ENCODE measurements at places on chromosomes 16 and 17.
A peak's percentile ranks its signal among the peaks of the same experiment; 100 is the strongest.

DNA sequence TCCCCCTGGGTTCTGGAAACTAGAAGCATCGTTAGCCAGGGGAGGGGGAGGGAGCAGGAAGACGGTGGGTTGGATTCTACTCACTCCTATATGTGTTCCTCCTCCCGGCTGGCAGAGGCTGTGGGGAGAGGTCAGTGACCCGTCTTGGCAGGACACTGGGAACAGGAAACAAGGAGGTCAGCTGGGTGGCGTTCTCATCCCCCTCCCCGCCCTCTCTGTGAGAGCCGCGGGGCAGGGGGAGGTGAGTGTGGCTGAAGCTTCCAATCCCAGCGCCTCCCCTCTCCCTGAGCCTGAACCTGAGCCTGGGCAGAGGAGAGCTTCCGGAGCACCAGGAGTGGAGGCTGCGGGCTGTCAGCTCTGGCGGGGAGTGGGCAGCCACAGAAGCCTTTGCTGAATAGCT is 12.5 kb downstream of the GPRC5C start:
- no peak for DNase-seq

GRCh38 chr17:81228834-81229665 is 6.3 kb upstream of the CEP131 start:
- no peak for DNase-seq

DNA sequence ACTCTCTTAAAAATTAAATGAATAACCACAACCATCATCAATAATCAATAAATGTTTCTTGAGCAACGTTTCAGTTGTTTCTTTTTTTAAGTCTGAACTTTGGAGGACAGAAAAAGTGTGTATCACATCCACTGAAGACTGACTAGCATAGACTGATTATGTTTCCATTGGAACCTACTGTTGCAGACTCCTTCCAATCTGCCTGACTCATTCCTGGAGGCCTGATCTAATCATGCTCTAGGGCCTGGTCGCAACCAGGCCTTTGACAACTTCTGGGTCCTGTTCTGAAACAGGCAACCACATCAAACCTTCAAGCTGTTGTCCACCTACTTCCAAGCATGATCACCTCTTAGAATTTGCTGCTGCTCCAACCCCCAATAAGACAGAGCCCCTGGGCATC is 109.2 kb upstream of the NUDT7 start:
- DNase-seq = no peak

DNA sequence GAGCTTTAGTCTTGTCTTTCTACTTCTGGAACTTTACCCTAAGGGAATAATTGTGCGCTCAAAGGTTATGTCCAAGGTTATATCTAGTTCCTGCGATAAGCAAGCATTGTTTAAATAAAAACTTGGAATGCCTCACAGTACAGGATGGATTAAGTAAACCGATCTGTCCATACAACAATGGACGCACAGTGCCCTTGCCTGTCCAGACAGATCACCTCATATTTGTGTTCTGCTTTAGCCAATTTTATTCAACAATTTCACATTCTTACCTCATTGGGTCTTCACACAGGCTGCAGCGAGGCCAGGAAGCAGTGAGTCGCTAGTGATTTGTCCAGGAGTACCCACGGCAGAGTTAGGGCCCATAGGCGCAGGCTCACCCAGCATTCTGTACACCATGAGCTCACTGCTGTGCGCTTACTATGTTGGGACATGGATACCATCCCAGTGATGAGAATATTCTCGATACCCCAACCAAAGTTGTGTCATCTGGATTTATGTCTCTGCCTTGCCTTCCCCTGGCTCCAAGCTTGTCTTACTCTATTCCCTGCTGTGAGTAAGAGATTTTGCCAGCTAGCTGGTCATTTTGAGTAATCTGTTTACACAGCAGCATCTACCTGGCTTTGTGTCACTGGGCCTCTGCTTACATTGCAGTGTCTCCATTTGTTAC is 39.8 kb downstream of the USP43 start:
- no peak for DNase-seq

- DNase-seq = no peak
Measured at GRCh38 chr16:10846213-10846998, 27.8 kb upstream of the TVP23A start.

DNA sequence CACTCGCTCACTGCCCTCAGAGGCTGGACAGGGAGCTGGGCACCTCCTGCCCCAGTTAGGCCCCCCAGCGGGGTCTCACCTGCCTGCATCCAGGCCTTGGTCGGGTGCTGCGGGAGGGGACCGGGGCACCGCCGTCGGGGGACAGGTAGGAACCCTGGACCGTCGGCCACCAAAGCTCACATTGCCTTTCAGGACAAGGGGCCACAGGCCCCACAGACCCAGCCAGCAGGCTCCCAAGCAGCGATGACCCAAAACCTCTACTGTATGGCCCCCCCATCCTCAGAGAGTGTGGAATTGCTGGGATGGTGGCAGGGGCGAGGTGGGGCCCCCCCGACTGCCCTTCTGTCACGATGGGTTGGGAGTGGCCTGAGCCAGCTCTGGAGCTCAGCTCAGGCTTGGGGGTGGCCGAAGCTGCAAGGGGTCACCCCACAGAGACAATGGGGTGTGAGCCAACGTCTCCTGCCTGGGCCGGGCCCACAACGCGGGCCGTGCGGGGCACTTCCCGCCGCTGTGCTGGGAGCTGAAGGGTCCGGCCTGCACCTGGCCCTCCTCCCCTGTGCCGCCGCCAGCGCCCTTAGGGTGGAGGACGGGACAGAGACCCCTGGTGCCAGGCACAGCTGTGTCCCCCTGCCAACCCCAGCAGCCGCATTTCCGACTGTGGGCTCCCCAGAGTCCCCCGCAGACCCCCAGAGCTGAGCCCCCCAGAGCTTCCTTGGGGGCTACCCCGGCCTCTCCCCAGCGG is 498 bp downstream of the IGFALS start:
- DNase-seq = no peak

DNA sequence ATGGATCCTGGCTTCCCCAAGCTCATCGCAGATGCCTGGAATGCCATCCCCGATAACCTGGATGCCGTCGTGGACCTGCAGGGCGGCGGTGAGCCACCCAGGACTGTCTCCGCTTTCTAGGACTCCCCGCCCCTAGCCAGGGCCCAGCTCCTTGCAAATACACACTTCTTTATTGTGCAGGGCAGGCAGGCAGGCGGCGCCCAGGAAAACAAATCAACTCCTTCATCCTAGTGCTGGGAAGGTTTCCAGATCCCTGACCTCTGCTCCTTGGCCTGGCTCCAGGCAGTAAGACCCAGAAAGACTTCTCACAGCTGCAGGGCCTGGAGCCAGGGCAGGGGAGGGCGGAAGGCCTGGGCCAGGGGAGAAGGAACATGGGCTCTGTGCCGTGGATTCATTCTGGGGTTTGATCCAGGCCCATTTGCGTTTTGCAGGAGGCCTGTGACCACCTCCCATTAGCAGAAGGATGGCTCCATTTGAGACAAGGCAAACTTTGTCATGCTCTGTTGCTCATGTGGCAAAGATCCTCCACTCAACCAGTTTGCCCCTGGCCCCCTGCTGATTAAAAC is 6.0 kb upstream of the LPCAT2 start:
- no peak for DNase-seq

DNA sequence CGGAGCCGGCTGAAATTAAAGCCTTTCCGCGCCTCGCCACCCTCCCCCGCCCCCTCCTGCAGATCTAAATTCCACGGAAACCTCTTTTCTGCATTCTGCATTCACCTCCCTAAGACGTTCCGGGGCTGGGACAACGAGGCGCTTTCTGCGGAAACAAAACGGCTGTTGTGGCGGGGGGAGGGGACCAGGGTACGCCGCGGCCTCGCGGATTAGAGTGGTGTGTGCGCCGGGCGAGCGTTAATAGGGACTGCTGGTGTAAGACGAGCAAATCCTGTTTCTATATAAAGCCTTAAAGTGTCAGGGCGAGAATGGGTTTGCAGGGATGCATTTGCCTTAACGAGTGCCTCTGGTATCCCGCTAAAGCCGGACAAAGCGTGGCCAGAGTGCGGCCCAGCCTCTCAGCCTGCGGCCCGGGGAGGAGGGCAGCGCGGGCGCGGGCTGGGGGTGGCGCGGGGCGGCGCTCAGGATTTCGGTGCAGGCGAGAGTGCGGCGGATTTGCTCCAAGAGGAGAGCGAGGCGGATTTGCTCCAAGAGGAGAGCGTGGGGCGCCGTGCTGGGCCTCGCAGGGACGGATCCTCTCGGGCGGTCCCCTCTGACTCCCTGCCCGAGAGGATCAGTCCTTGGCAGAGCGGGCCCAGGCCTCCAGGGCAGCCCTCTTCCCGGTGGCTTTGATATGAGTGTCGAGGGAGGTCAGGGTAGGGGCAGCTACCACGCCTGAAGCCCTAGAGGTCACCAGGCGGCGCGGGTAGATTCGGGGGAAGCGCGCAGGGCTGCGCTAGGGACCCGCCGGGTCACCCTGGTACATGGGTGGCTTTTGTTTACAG is 5.1 kb downstream of the BAHCC1 start:
- no peak for DNase-seq

- no peak for DNase-seq
Measured at GRCh38 chr17:74725111-74725510, 11.9 kb upstream of the RAB37 start.

DNA sequence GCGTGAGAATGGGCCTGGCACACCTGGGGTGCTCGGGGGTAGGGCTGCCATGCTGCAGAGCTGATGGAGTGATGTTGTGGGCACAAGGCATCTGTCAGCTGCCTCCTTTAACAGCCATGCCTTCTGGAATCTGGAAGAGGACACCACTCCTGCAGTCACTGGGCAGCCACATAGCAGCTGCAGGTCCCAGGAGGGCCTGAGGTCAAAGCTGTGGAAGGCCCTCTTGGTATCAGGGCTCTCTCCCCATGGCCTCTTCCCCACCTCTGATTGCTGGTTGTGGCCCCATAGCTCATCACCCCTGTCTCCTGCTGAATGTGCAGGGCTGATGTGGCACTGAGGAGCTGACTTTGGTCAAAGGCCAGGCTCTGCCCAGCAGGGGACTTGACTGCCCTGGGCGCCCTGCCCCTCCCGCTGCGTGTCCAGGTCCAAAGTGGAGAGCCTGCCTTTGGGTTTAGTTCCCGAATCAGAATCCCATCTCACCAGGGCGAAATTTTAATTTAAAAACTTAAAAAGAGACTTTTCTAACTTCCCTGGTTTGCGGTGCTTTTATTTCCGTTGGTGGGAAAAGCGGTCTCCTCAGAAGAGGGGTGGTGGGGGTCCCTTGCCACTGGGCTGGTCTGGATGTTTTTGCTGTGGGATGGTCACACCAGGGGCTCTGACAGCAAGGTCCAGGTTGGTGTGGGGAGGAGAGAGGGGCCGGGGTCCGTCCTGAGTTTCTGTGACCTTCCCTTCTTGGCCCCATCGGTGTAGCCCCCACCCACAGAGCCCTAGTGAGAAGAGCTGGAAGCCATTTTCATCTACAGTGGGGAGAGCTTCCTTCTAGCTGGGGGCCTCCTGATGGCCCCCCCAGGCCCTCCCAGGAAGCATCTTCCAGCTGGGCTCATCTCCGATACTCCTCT is 5.9 kb downstream of the UBALD2 start:
- DNase-seq = no peak

- no peak for DNase-seq
Measured at GRCh38 chr17:32208436-32208835, 57.2 kb upstream of the RHBDL3 start.

DNA sequence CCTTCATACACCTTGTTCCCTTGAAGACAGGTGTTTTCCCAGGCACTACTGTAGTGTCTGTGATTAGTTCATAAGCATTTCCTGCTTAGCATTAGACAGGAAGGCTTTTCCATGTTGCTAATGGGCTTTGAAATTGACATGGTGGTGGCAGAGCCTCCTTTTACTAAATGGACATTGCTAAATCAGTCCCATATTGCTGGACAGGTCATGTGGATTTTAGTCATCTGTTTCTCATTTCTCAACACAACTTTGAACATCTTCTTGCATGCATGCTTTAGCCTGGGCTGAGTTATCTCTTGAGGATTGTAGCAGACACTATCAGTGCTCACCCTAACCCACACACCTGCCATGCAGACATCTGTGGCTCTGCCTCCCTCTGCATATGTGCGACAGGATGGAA is 13.7 kb upstream of the BCO1 start:
- DNase-seq = no peak

- no peak for DNase-seq
Measured at GRCh38 chr17:58755269-58755576, 431 bp upstream of the PPM1E start.

GRCh38 chr16:4522051-4522581 is 16.5 kb downstream of the CDIP1 start:
- DNase-seq = no peak

GRCh38 chr17:30379903-30380381 is 1.2 kb downstream of the CPD start:
- DNase-seq = no peak

- DNase-seq = no peak
Measured at GRCh38 chr17:79832218-79833109, 6.8 kb downstream of the CBX4 start.

DNA sequence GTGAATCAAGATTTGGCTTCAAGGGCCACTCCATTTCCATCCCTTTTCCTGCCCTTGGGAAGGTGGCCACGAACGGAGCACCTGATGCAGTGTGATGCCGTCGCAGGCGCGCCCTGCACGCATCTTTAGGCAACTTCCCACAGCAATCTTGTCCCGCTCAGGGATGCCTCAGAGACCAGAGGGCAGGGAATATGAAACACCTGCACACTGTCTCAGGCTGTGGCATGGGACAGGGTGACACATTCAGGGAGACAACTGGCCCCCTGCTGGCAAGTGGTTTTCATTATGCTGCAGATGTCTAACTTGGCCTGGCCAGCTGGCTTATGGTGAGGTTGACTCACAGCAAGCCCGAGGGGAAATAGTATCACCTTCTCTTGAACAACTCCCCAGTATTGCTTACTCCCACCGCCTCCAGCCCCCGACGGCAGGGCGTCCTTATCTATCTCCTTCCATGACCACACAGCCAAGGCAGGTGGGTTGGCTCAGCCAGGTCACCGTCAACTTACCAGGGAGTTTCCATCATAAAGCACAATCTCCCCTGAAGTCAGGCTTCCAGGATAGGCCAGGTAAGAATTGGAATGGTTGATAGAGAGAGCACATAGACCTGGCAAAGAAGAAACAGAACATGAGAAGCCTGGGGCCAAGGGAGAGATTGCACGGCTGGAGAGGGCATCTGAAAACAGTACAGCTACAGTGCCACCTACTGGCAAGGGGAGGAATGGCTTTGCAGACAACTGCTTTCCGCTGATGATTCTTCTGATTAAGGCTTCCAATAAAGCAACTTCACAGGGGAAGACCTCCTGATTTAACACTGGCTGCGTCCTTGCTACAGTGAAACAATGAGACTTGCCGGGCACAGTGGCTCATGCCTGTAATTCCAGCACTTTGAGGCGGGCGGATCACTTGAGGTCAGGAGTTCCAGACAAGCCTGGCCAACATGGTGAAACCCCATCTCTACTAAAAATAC is 21.1 kb downstream of the WIPI1 start:
- DNase-seq = peak; percentile 85

- DNase-seq = no peak
Measured at GRCh38 chr17:81419886-81420768, 24.9 kb downstream of the BAHCC1 start.

GRCh38 chr17:43982171-43982570 is 22.3 kb upstream of the NAGS start:
- no peak for DNase-seq

GRCh38 chr17:55446581-55447205 is 25.1 kb upstream of the MMD start:
- DNase-seq = no peak

GRCh38 chr17:63786971-63787711 is 13.2 kb downstream of the DDX42 start:
- no peak for DNase-seq

All from ascending aorta (tissue), 2 donors.